Activated CD4-positive, alpha-beta T cell treated with anti-CD3 and anti-CD28 coated beads, Interleukin-2, Interleukin-6, amounts not matched to agents 100 ng/mL and 50 ng/mL, durations not matched to agents 16 hours and 8 hours (primary cell): ENCODE measurements at places on chromosomes 1 and 21.

DNA sequence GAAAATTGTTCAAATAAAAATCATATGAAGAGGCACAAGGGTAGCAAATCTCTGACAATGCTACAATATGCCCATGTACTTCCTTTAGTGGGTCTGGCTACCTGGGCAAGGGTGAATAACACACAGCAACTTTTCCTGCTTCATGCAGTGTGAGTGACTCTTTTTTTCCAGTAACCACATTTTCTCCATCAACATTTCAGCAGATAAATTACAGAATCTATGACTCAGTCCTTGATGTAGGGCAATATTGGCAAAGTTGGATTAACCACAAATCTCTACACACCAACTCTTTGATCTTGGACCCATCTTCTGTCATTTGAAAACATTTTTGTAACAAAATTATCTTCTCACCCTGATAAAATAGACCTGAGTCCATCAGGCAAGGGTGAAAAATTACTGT lies 31.7 kb downstream of the ERICH3 start:
- no peak for DNase-seq

GRCh38 chr1:200118779-200119505 lies 91.4 kb downstream of the NR5A2 start:
- no peak for DNase-seq

GRCh38 chr1:104991702-104992101 lies 1242.0 kb downstream of the AMY1C start:
- no peak for DNase-seq

DNA sequence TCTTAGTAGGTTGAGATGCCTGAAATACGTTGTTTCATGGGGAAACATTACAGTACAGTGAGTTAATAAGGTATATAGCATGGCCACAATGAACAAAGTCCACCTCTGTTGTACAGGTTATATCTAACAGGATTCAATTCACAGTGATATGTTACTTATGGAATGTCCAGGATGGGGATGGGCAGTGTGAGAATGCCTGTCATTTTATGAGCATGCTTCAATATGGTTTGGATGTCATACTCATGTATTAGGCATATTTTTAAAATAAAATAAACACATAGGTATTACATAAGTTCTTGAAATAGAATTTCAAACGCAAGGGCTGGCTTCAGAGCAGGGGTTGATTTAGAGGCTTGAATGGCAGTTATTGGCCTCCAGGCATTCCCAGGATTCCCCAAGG lies 6.1 kb upstream of the PHLDA3 start:
- DNase-seq = no peak

- DNase-seq = no peak
Observed at GRCh38 chr21:16330908-16331268, 601.1 kb downstream of the USP25 start.

- DNase-seq = no peak
Observed at GRCh38 chr1:165389609-165390008, 33.1 kb upstream of the LMX1A start.
